ENCODE measurements at places on chromosomes 1 and 21.

GRCh38 chr1:11458811-11459275 is 20.1 kb upstream of the DISP3 start:
- no peak for DNase-seq

DNA sequence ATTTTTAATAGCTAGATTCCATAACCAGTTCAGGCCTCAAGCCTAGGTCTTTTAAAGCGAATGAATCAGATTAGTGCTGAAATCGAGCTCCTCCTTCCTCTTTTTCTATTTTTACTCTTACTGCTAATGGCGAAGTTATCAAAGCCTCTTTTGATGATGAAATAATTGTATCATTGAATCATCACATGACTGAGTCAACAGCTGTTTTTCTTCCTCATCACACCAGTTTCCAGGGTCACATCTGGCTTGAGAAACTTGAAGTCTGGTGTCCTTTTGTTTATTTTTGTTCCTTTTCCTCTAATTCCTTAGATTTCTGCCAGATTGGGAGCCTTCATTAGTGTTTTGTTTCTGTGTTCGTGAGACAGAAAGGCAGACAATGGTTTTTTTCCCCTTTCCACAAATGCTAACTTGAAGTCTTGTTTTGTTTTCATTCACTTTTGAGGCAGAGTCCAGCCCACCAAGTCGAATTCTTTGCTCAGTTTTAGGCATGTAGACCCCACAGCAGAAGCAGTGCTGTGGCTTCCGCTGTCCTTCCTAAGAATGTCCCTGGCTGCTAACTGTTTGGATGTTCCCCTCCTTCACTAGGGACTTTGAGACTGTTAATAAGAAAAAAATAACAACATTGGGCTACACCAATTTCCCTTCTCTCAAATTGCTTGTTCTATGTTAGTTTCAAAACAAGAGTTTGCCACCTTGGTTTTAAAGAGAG is 51.9 kb upstream of the FMOD start:
- no peak for DNase-seq

- DNase-seq = no peak
Observed at GRCh38 chr1:59126366-59126765, 170.5 kb upstream of the FGGY start.

DNA sequence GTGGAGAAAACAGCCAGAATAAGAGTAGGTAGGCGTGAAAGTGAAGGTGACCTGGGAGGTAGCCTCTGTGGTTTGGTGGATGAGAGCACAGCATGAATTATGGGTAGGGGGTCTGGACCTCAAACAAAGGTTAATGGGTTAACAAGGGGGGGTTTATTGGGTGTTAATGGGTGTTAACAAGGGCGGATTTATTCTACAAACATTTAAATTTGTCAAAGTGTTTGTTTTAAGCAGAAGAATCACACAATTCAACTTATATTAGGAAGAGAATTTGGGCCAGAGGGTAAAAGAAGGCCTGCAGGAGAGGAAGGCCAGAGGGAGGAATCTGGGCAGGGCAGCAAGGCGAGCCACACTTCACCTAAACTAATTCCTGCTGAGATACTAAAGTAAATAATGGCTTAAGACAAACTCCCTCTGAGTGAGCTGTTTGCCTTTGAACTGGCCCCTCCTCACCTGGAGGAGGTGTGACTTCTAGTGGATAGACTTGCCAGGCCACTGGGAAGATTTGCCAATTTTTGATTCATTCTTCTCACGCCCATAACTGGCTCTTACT is 191.7 kb downstream of the GIPC2 start:
- DNase-seq = no peak

DNA sequence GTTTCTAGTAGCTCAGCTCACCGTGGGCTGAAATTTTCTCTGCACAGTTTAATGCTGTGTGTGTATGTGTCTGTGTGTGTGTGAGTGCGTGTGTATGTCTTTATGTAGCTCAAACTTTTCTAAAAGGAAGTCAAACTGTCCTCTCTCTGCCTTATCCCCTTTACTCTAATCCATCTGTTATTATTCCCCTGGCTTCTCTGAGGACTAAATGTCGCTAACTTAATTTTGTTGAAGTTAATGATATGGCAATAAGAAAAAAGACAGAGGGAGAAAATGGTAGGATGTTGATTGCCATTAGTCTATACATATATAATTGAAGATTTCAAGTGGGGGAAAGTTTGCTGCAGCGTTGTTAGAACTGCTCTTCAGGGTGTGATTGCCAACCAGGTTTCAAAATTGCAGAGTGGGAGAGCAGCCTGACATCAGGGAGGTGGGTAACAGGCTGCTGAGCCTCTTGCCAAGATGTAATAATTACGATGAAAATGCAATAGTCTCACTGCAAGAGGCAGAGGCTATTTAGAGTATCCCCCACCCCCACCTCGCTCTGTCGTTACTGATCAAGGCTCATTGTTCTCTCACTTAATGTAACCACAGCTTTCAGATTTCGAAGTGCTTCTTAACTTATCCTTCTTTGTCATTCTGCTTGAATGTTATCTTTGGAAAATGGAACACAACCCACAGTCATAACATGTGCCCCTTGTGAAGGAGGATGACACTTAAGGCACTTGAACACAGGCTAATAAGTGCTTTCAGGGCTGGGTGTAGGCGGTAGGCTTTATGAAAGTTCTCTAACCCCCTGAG is 559.0 kb upstream of the PLXNA2 start:
- DNase-seq = no peak

- DNase-seq = no peak
Observed at GRCh38 chr1:199723250-199723956, 304.1 kb upstream of the NR5A2 start.

GRCh38 chr1:156241926-156242325 is at the start of gene BGLAP:
TSS of gene BGLAP (plus strand) at chr1:156242184. CDS start at chr1:156242232, 48 bp downstream.
- DNase-seq = peak; percentile 54

DNA sequence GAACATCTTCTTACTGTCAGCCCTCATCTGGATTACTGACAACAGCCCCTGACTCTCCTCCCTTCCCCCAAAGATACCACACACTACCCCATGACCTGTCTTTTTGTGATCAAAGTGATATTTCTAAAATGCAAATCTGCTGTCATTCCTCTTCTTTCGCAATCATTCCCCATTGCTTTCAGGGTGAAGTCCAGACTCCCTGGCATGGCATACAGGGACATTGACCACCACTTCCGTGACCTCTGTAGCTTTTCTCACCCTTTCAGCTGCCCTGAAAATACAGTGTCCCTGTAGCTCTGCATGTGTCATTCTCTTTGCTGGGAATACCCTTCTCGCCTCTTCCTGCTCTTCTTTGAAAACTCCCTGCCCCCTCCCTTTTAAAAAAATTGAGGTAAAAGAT is 4.1 kb downstream of the SERINC2 start:
- DNase-seq = no peak

DNA sequence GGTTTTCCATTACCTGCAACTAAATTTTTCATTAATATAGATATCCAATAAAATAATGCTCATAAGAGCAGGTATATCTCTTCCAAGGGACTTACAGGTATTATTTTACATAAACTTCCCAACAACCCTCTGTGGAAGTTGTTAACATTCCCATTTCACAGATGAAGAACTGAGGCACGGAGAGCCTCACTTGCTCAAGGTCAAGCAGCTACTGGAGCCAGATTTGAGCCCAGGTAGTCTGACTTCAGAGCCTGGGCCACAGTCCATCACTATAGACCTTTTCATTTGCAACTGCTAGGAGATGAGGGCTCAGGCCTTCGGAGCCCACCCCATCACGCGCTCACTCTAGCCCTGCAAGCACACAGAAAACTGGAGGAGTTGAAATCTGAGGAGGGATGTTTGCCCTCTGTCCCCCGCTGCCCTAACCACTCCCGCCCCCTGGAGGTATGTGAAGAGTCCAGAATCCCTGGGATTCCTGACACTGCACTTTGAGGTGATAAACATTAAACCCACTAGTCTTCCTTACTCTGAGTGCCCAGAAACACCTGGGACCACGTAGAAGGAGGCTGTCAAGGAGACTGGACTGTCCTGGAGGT is 11.7 kb upstream of the ALPL start:
- peak; percentile 70 for DNase-seq

GRCh38 chr1:173507205-173507846 is 30.2 kb downstream of the PRDX6 start:
- DNase-seq = peak; percentile 61

GRCh38 chr1:198623752-198624647 is 14.8 kb upstream of the PTPRC start:
- no peak for DNase-seq

GRCh38 chr1:221839782-221840395 is 98.0 kb upstream of the DUSP10 start:
- DNase-seq = peak; percentile 93

DNA sequence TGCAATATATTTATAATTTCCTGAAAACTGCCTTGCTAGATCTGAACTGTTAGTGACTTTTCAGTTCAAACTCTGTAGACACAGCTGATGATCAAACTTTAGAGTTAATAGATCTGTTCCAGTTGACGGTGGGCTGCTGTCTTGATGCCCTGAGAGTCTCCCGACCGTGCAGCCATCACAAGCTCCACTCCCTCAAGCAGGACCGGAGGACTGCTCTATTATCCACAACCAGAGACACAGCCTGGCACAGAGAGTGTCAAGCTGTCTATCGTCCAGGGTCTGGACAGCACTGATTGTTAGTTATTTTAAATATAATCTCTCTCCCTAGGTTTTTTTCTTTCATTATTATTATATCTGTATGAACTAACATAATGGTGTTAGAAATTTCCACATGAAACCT is 8.0 kb downstream of the CHODL start:
- DNase-seq = no peak

- no peak for DNase-seq
Observed at GRCh38 chr1:39434797-39435395, 56.5 kb upstream of the BMP8A start.

GRCh38 chr1:201313086-201313485 is 29.8 kb downstream of the PKP1 start:
- DNase-seq = no peak

GRCh38 chr1:42733415-42734200 is 6.4 kb downstream of the CLDN19 start:
- DNase-seq = no peak

All from islet precursor cell (in vitro differentiated cells).